ENCODE measurements at places on chromosomes 3 and 15.

GRCh38 chr3:5874931-5875341, 687.4 kb downstream of the EDEM1 start:
- no peak for DNase-seq

- DNase-seq: no peak
Measured at GRCh38 chr15:96766366-96766765, 435.9 kb downstream of the NR2F2 start.

GRCh38 chr15:71044006-71044405, 71.3 kb upstream of the THSD4 start:
- DNase-seq: no peak

GRCh38 chr3:102000620-102001209, 151.4 kb downstream of the NFKBIZ start:
- DNase-seq: no peak

DNA sequence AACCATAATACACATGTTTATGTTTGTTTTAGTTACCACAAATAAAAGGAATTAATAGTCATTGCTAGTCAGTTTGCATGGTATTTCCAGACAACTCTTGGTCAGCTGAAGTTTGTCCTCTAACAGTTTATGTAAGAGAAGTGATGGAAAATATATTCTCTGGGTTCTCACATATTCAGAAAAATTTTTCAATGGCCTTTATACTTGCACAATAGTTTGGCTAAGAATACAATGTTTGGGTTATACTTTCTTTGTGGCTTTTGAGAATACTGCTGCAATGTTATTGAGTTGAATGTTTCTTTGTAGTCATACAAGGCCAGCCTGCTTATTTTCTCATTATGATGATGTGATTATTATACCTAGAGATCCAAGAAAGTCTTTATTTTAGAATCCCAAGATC, 133.9 kb downstream of the RAP2B start:
- no peak for DNase-seq

DNA sequence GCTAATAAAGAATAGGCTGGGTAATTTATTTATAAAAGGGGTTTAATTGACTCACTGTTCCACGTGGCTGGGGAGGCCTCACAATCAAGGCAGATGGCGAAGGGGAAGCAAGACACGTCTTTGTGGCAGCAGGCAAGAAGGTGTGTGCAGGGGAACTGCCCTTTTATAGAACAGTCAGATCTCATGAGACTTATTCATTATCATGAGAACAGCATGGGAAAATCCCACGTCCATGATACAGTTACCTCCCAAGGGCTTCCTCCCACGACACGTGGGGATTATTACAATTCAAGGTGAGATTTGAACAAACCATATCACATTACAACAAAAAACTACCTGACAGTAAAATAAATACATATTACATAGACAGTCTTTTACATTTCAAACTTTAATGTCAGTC, 414.9 kb downstream of the NAALADL2 start:
- DNase-seq: no peak

DNA sequence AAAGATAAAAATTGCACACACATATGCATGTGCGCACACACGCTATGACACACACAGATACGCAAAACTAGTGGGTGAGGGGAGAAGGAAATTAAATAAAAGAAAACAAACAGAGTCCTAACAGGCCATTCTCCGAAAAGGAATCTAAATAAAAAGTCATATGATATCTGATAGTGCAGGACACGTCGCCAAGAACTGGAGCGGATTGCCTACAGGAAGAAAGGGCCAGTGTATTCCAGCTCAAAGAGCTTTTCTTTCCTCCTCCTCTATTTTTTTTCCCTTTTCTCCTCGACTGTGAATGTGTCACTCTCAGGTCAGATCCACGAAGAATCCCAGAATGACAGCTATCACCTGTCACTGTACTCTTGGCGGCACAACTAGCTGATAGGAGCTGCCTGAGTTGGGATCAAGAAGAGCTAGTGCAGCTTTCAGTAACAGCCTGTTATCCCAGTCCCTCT, 157.8 kb downstream of the TIGIT start:
- no peak for DNase-seq

DNA sequence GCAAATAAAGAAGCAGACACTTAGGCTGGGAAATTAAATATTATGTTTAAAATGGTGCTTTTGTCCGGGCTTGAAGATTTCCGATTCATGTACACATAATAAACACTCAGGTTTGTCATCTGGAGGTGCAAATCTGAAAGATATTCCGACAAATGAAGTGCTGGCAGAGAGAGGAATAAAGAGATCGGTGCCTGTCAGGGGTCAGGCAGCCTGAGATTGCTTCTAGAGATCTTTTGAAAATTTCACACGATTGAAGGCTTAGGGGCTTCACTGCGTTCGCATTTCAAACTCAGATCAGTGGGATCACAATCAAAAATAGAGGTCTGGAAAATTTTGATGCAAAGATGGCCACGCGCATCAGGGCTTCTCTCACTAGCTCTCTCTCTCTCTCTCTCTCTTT, 33.2 kb downstream of the NR2F2 start:
- no peak for DNase-seq

DNA sequence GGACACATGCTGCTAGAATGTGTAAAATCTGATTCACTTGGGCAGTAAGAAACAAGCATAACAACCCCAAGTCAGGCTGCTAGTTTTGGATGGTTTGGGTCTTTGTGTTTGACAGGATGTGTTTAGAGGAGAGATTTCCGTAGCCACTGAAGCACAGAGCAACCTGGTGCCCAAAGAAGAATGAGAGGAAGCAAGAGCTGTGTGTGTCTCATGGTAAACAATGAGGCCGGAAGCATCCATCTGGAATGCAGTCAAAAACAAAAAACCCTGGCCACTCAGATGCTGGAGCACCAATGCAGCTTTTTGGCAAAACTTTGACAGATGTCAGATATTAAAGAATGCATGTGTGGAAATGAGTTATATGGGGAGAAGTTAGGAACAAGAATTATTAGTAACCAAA, 39.4 kb upstream of the SNRK start:
- no peak for DNase-seq

DNA sequence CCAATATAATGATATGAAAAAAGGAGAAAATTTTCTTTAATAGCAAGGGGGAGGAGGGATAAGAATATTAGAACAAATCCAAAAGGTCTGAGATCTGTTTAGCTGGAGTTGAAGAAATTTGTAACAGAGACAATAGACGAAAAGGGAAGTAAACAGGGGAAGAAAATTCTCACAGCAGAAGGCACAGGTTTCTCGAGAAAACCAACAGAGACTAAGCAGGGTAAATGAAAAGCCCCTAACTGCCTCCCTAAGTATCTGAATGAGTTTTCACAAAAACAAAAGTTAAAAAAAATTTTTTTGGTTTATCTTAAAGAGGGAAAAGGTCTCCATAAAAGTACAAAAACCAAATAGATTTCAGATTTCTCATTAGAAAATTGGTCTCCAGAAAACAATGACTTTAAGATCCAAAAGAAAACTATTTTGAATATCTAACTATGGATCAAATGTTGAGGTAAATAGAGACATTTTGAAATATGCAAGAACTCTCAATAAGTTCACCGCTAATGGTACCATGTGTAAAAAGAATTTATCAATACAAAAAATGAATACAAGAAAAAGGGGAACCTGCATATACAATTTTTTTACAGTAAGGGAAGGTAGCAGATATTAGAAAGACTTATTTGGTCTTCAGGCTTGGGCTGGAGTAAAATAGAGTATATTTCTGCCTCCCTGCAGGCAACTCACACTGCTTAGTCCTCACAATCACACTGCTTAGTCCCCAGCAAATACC, 23.9 kb upstream of the NEK10 start:
- DNase-seq: no peak

DNA sequence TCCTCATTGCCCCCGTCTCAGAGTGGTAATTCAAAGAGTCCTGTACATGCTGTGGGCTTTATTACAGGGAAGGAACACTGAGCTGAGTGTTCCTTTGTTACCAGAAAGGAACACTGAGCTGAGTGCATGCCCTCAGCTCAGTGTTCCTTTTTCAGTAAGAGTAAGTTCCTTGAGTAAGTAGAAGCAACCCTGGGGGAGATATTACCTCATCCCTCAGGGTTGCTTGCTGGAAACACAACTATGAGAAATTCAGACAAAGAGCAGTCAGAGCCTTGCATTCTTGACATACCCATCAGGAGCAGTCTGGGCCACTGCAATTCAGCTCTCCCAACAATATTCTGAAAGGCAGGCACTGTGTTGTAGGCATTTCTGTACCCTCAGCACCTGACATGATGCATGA, 17.0 kb downstream of the CHRM5 start:
- DNase-seq: no peak

Measured in H1 (cell line).